ENCODE measurements at places on chromosomes 1 and 21. TPM values are rescaled to one million over a fixed set of nuclear protein-coding genes. Genes with fewer than 3 reads are reported as not detected.
A peak's percentile ranks its signal among the peaks of the same experiment; 100 is the strongest.

The EPHA8 gene
- total RNA-seq, result 0.46 TPM

The AGO1 gene
- total RNA-seq, result 23.5 TPM

The PRELP gene
- 33.7 TPM for total RNA-seq

DNA sequence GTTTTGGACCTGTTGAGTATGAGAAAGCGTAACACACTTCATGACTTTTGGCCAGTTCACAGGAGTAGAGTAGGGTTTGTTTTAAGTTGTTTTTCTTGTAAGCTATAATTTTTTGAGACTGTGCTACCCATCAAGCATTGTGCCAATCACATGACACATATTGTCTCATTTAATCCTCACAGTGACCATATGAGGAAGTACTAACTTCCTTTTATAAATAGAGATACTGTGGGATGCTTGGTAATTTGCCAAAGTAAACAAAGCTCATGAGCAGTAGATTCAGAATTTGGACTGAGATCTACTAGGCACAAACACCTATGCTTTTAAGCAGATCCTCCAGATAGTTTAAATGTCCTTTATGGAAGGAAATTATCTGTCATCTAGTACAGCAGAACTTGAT, 178.3 kb downstream of the CACNA1E start:
- no peaks in the 10 kb centered on the region for H3K4me1 ChIP-seq
- peaks cover 2% of the 10 kb centered on the region for H3K27me3 ChIP-seq
- no peak overlapping the region for H3K27ac ChIP-seq
- no peak for DNase-seq

DNA sequence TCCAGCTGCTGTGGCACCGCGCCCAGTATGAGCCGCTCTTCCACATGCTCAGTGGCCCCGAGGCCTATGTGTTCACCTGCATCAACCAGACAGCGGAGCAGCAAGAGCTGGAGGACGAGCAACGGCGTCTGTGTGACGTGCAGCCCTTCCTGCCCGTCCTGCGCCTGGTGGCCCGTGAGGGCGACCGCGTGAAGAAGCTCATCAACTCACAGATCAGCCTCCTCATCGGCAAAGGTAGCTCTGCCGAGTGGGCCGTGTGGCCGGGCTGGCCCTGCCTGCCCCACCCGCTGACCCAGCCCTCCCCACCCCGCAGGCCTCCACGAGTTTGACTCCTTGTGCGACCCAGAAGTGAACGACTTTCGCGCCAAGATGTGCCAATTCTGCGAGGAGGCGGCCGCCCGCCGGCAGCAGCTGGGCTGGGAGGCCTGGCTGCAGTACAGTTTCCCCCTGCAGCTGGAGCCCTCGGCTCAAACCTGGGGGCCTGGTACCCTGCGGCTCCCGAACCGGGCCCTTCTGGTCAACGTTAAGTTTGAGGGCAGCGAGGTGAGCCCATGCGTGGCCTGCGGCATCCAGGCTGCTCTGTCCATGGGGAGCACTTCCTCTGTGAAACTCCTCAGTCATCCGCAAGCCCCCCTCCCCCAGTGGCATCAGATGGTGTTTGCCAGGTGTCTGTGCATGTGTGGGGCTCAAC, 64.2 kb downstream of the PIK3CD start:
- no peak overlapping the region for H3K4me3 ChIP-seq
- no peak for DNase-seq
- no peak overlapping the region for H3K27ac ChIP-seq
- no peaks in the 10 kb centered on the region for H3K27me3 ChIP-seq
- no peaks in the 10 kb centered on the region for H3K36me3 ChIP-seq

The PLEKHN1 gene
- total RNA-seq, result 0.38 TPM

GRCh38 chr21:38758501-38759214, 47.1 kb upstream of the ETS2 start:
- H3K27ac ChIP-seq, result no peak overlapping the region
- H3K4me3 ChIP-seq, result no peak overlapping the region
- H3K36me3 ChIP-seq, result no peaks in the 10 kb centered on the region
- H3K4me1 ChIP-seq, result peaks cover 69% of the 10 kb centered on the region
- no peaks in the 10 kb centered on the region for H3K27me3 ChIP-seq
- DNase-seq, result no peak

- H3K27me3 ChIP-seq, result no peaks in the 10 kb centered on the region
- no peak overlapping the region for H3K27ac ChIP-seq
- DNase-seq, result no peak
- no peak overlapping the region for H3K4me3 ChIP-seq
These were observed 38.3 kb downstream of the SNAP47 start for GRCh38 chr1:227773558-227773957.

DNA sequence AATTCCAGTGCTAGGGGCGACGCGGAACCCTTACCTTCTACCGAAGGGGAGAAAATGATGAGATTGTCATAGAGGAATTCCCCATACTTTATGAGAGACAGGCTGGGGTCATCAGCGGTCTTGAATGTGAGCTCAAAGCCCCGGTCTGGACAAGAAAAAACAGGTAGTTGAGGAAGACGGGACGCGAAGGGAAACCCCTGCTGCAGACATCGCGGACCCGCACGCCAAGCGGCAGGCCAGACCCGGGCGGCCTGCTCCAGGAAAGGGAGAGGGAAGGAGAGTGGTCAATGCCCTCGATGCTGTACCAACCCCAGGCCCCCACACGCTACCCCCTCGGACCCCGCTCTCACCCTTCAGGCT, 342 bp downstream of the DDOST start:
- H3K4me1 ChIP-seq, result peaks cover 29% of the 10 kb centered on the region
- H3K36me3 ChIP-seq, result peaks cover 2% of the 10 kb centered on the region
- peak overlapping the region; percentile 95 for H3K4me3 ChIP-seq
- H3K27ac ChIP-seq, result peak overlapping the region; percentile 92
- DNase-seq, result no peak

The CCDC185 gene
- total RNA-seq, result not detected

The FAM78B gene
- 0.13 TPM for total RNA-seq

The KIRREL1 gene
- 166 TPM for total RNA-seq

- H3K27ac ChIP-seq, result no peak overlapping the region
- no peak for DNase-seq
- H3K27me3 ChIP-seq, result no peaks in the 10 kb centered on the region
- H3K4me3 ChIP-seq, result no peak overlapping the region
These were observed 195.5 kb downstream of the ADSS2 start for GRCh38 chr1:244256086-244256676.

- H3K36me3 ChIP-seq, result no peaks in the 10 kb centered on the region
- no peak for DNase-seq
- H3K27ac ChIP-seq, result peak overlapping the region; percentile 95
These were observed 740 bp downstream of the DSTYK start for GRCh38 chr1:205210756-205211168.

The MEF2D gene
- total RNA-seq, result 64.7 TPM

DNA sequence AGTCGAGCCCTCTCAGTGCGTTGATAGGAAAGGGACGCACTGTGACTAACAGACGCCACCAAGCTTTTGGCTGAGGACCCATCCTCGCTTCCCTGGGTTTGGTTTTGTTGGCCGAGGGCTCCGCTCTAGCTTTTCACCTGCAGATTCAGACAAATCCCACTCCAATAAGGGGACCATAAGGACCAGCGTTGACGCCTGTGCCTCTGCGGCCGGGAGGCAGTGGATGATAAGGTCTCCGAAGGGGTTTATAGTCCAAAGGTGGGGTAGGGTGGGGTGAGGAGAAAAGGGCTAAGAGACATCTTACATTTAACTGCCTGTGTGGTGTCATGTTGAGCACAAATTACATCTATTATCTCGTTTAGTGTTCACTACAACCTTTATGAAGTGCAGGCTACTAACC, 760 bp downstream of the PEX14 start:
- H3K4me1 ChIP-seq, result peaks cover 45% of the 10 kb centered on the region
- no peaks in the 10 kb centered on the region for H3K27me3 ChIP-seq
- no peak for DNase-seq

DNA sequence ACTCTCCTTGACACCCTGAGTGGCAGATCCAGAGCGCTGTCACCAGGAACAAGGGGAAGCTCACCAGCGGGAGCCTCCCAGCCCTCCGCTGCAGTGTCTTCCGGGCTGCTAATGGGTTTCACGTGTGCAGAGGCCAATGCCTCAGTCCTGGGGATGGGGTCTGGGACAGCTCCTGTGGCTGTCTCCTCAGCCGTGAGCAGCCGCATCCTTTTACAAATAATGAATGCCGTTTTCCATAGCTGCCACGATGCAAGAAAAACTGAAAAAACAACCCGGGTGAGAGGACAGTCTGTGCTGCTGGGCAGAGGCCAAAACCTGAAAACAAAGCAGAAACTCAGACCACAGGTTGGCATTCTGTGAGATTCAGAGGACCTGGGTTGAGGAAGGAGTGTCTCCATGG, 212.2 kb upstream of the RAB4A start:
- DNase-seq, result no peak
- H3K36me3 ChIP-seq, result no peaks in the 10 kb centered on the region
- H3K4me3 ChIP-seq, result no peak overlapping the region
- H3K27me3 ChIP-seq, result peaks cover 14% of the 10 kb centered on the region

GRCh38 chr1:48181669-48182367, 40.7 kb upstream of the SLC5A9 start:
- no peak overlapping the region for H3K27ac ChIP-seq
- peaks cover 11% of the 10 kb centered on the region for H3K27me3 ChIP-seq
- no peak overlapping the region for H3K4me3 ChIP-seq
- H3K4me1 ChIP-seq, result no peaks in the 10 kb centered on the region

GRCh38 chr1:169879034-169879840, 14.5 kb downstream of the SCYL3 start:
- no peak overlapping the region for H3K4me3 ChIP-seq
- peaks cover 21% of the 10 kb centered on the region for H3K4me1 ChIP-seq
- H3K27ac ChIP-seq, result no peak overlapping the region
- no peaks in the 10 kb centered on the region for H3K27me3 ChIP-seq
- peaks cover 31% of the 10 kb centered on the region for H3K36me3 ChIP-seq
- DNase-seq, result no peak

DNA sequence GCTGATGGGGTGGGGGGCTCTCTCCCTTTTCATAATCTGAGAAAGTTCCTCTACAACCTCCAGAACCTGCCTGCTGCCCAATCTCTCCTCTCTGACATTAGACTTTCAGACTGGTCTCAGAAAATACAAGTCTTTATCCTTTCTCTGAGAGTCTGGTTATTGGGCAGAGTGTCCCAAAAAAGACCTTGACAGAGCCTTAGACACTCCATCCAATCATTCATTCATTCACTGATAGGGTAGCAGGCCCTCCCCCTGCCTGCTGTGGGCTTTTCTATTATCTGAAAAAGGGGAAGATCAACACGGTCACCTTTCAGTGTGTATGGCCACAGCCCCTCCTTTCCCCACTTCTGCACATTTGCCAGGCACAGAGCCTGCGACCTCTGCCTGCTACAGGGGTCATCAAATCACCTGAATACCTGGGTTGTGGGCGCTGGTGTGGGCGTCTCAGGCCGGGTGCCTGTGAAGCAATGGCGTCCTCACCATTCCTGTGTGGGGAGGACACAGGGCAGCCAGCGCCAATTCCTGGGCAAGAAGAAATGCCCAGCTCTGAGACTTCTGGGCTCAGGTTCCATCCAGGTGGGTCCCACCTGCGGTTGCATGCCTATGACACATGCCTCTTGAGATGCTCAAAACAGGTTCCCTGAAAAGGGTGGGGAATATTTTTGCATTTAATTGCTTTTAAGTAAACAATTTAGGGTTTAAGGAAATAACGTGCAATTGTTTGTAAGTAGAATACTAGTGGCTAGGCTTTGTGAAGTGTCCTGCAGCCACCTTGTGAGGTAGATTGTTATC, 52.8 kb downstream of the ELK4 start:
- H3K27me3 ChIP-seq, result peaks cover 57% of the 10 kb centered on the region
- no peaks in the 10 kb centered on the region for H3K4me1 ChIP-seq
- no peak overlapping the region for H3K4me3 ChIP-seq
- peak; percentile 80 for DNase-seq
- H3K27ac ChIP-seq, result no peak overlapping the region
- H3K36me3 ChIP-seq, result no peaks in the 10 kb centered on the region

GRCh38 chr1:206766251-206766856, 4.2 kb upstream of the IL19 start:
- peaks cover 7% of the 10 kb centered on the region for H3K4me1 ChIP-seq
- peak overlapping the region; percentile 71 for H3K27ac ChIP-seq
- peaks cover 9% of the 10 kb centered on the region for H3K27me3 ChIP-seq
- DNase-seq, result no peak

DNA sequence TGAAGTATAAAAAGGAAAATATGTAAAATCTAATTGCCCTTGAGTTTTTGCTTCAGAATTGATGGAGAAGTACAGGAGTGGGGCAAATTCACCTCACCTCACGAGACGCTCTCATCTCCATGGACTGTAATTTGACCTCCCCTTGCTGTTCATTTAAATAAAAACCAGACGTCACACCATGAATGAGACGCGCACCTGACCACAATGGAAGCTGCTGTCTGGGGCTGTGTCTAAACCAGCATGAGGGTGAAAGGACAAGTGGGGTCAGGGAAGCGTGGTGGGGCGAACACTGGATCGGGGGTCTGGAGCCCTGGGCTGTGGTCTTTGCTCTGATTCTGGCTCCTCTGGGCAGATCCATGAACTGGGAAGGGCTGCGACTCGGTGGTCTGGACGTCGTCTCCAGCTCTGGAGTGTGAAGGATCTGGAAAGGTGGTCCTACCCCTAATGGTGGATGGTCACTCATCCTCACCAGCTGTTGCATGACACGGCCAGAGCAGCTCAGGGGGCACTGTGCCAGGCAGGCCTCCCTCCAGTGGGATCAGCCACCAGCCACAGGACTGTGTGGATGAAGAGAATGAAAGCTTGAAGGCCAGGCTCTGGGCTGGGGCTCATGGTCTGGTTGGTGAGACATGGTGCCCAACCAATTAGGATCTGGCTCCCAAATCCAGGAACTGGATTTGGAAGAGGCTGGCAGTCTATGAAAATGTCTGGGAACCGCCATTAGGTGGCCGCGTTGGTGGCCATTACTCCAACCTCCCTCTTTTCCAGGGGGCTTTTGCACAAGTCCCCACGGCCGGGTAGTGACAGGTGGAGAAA, 728.6 kb downstream of the PTPRU start:
- H3K27ac ChIP-seq, result no peak overlapping the region
- no peak overlapping the region for H3K4me3 ChIP-seq
- peaks cover 17% of the 10 kb centered on the region for H3K27me3 ChIP-seq
- no peaks in the 10 kb centered on the region for H3K4me1 ChIP-seq
- no peak for DNase-seq

DNA sequence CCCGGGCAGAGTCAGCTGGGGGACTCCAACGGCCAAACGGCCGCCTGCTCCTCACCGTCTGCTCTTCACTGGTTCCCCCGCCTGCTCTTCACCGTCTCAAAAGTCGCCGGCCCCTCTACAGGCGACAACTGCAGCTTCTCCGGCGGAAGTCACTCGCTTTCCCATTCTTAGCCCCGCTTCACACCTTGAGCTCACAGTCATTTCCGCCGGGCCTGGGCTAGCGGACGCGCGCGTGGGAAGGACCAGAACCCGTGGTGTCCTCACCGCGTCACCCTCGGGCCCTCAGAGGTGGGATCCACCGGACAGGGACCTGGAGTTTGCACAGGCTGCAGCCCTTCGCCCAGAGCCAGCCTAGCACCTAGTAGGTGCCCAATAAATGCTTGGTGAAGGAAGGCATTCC, 27.9 kb upstream of the HJV start:
- H3K27ac ChIP-seq, result peak overlapping the region; percentile 74
- no peaks in the 10 kb centered on the region for H3K36me3 ChIP-seq
- peaks cover 32% of the 10 kb centered on the region for H3K4me1 ChIP-seq
- no peaks in the 10 kb centered on the region for H3K27me3 ChIP-seq
- H3K4me3 ChIP-seq, result peak overlapping the region; percentile 35

- no peak overlapping the region for H3K27ac ChIP-seq
- H3K4me1 ChIP-seq, result peaks cover 12% of the 10 kb centered on the region
- no peaks in the 10 kb centered on the region for H3K27me3 ChIP-seq
- H3K4me3 ChIP-seq, result no peak overlapping the region
These were observed 7.8 kb downstream of the ZNHIT6 start for GRCh38 chr1:85700422-85700821.

- no peak for DNase-seq
- H3K27me3 ChIP-seq, result no peaks in the 10 kb centered on the region
- peaks cover 5% of the 10 kb centered on the region for H3K36me3 ChIP-seq
- H3K27ac ChIP-seq, result peak overlapping the region; percentile 93
These were observed 781 bp upstream of the METTL13 start for GRCh38 chr1:171780583-171781175.

The TSSK3 gene
- 2.0 TPM for total RNA-seq

The FAM151A gene
- total RNA-seq, result not detected
